Epithelial cell of umbilical artery (primary cell): ENCODE measurements at places on chromosomes 7 and 10. TPM values are rescaled to one million over a fixed set of nuclear protein-coding genes. Genes with fewer than 3 reads are reported as not detected.

Gene PKD2L1
- total RNA-seq, result not detected in 2 replicates

Gene RNLS
- total RNA-seq, result 3.2 and 4.6 TPM in 2 replicates

Gene ZNF853
- total RNA-seq, result 0.15 and 0.97 TPM in 2 replicates

Gene OR6B1
- total RNA-seq, result not detected in 2 replicates

Gene RAB19
- total RNA-seq, result 0.46 TPM in 1 of 2 replicates, not detected in the other

Gene AHCYL2
- total RNA-seq, result 7.5 and 13.2 TPM in 2 replicates

Gene PITX3
- not detected in 2 replicates for total RNA-seq

Gene ZNF485
- 2.3 and 2.7 TPM in 2 replicates for total RNA-seq

Gene ARHGAP12
- total RNA-seq, result 29.2 and 35.7 TPM in 2 replicates

Gene AGAP4
- 2.3 and 2.9 TPM in 2 replicates for total RNA-seq

Gene CCDC126
- 12.7 and 14.4 TPM in 2 replicates for total RNA-seq

Gene PARG
- 28.3 and 30.2 TPM in 2 replicates for total RNA-seq

Gene KCNH2
- under 0.01 and 0.15 TPM in 2 replicates for total RNA-seq

Gene HOXA6
- 2.6 and 2.9 TPM in 2 replicates for total RNA-seq

Gene UTF1
- total RNA-seq, result not detected in 2 replicates

Gene ZNF777
- total RNA-seq, result 2.9 and 3.3 TPM in 2 replicates

Gene HOXA2
- total RNA-seq, result under 0.01 and 0.15 TPM in 2 replicates

Gene GLI3
- total RNA-seq, result 2.3 and 3.9 TPM in 2 replicates

Gene PILRA
- total RNA-seq, result not detected in 2 replicates

Gene KLF14
- 0.15 TPM in 1 of 2 replicates, not detected in the other for total RNA-seq

Gene DOCK1
- 81.2 and 82.7 TPM in 2 replicates for total RNA-seq

Gene GNAT3
- not detected in 2 replicates for total RNA-seq

Gene ABCB1
- total RNA-seq, result 0.97 and 4.1 TPM in 2 replicates

Gene C10orf67
- under 0.01 TPM in 1 of 2 replicates, not detected in the other for total RNA-seq

Gene NEBL
- 0.65 and 1.7 TPM in 2 replicates for total RNA-seq

Gene AVL9
- 26.1 and 50.0 TPM in 2 replicates for total RNA-seq

Gene WDFY4
- total RNA-seq, result 3.2 and 3.3 TPM in 2 replicates

Gene SOSTDC1
- total RNA-seq, result not detected in 2 replicates

Gene TSPAN13
- 13.1 and 32.5 TPM in 2 replicates for total RNA-seq

Gene ICA1
- 27.2 and 40.0 TPM in 2 replicates for total RNA-seq

Gene C10orf90
- not detected in 2 replicates for total RNA-seq

Gene NUTM2D
- total RNA-seq, result 0.65 and 0.76 TPM in 2 replicates

Gene DDX56
- total RNA-seq, result 70.8 and 76.1 TPM in 2 replicates

Gene GPR26
- not detected in 2 replicates for total RNA-seq

Gene GATAD1
- 15.5 and 15.6 TPM in 2 replicates for total RNA-seq

Gene CALHM1
- total RNA-seq, result not detected in 2 replicates

Gene HNRNPH3
- total RNA-seq, result 28.6 and 35.1 TPM in 2 replicates
